A549 treated with ZK216348 at 1 μM for 4 hours (cell line): ENCODE measurements at places on chromosomes 2 and 18. TPM values are rescaled to one million over a fixed set of nuclear protein-coding genes. Genes with fewer than 3 reads are reported as not detected.

Gene RGPD3
- 0.11 to 0.20 TPM (median 0.14 TPM) in 5 replicates for total RNA-seq

Gene C2orf66
- 0.11 TPM in 1 of 5 replicates, not detected in the others for total RNA-seq

Gene COL3A1
- 0.11 to 0.28 TPM (median 0.15 TPM) in 5 replicates for total RNA-seq

Gene MC4R
- not detected in 5 replicates for total RNA-seq

Gene ORC4
- 23.4 to 34.3 TPM (median 30.6 TPM) in 5 replicates for total RNA-seq

Gene EFR3B
- total RNA-seq: 11.1 to 14.8 TPM (median 12.7 TPM) in 5 replicates

Gene CLEC4F
- total RNA-seq: not detected in 5 replicates

Gene SMYD1
- not detected in 5 replicates for total RNA-seq
